ENCODE measurements at places on chromosomes 6 and 20.

DNA sequence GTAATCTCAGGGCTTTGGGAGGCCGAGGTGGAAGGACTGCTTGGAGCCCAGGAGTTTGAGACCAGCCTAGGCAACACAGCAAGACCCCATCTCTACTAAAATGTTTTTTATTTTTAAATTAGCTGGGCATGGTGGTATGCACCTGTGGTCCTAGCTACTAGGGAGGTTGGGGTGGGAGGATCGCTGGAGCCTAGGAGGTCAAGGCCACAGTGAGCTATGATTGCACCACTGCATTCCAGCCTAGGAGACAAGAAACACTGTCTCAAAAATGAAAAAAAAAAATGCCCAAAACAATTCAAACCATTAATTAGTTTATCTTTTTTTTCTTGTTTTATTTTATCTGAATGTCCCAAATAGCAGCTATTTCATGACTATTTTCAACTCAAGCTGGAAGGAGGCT is 85.8 kb downstream of the GMPR start:
- no peak for DNase-seq

GRCh38 chr20:20201124-20201523 is 148.8 kb downstream of the CFAP61 start:
- DNase-seq = no peak

DNA sequence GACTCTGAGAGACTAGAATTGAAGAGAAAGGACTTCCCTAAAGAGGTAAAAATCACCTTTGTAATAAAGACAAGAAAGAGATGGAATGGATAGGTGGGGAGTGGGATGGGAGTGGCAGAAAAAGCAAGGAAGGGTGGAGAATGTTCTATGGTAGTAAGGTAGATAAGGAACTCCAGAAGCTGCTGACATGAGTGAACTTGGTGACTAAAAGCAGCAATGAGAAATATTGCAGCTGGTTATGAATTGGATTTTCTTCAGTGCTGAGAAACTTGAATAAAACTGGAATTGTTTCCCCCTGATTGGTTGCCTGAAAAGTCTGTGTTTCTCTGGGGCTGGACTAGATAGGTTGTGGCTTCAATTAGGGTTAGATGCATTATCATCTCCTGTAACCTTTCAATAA is 15.7 kb upstream of the DTNBP1 start:
- DNase-seq = no peak

- no peak for DNase-seq
Observed at GRCh38 chr6:158207422-158207788, 39.3 kb downstream of the GTF2H5 start.

DNA sequence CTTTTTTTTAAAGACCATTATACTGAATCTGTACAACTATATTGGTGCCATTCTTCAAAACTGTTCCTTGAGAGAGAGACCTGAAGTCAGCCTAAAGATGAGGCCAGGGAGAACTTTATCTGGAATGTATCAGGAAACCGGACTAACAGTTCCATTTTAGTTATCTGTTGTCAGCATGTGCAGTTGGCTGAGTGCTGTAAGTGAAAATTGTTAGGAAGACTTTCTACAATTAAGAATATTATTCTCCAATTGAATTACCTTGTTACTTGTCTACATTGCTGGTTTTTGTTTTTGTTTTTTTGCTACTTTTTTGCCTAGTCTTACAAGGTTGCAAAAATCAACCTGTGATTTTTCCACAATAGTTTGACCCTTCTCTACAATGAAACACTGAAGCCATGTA is 7.5 kb downstream of the CEP57L1 start:
- no peak for DNase-seq

- DNase-seq = no peak
Observed at GRCh38 chr6:158654960-158655489, 5.2 kb downstream of the SYTL3 start.

- no peak for DNase-seq
Observed at GRCh38 chr6:11974089-11974488, 38.0 kb upstream of the HIVEP1 start.

All from MM.1S (cell line).